ENCODE measurements at places on chromosomes 2 and 18. TPM values are rescaled to one million over a fixed set of nuclear protein-coding genes. Genes with fewer than 3 reads are reported as not detected.

NEURL3 gene
- total RNA-seq: 0.67 TPM

WDR33 gene
- 25.2 TPM for total RNA-seq

IL37 gene
- total RNA-seq: not detected

ABCG5 gene
- total RNA-seq: not detected

ARHGAP28 gene
- total RNA-seq: 0.02 TPM

KYNU gene
- total RNA-seq: 285 TPM

KCNG2 gene
- not detected for total RNA-seq

GALR1 gene
- total RNA-seq: not detected

KCNJ3 gene
- total RNA-seq: not detected

ANKRD53 gene
- not detected for total RNA-seq

AKAIN1 gene
- total RNA-seq: not detected

FBXO15 gene
- 0.75 TPM for total RNA-seq

ARHGEF4 gene
- total RNA-seq: 7.4 TPM

INO80C gene
- 25.0 TPM for total RNA-seq

CFAP65 gene
- total RNA-seq: 0.48 TPM

UGT1A10 gene
- total RNA-seq: not detected

FOXD4L1 gene
- total RNA-seq: 0.31 TPM

SRD5A2 gene
- 0.03 TPM for total RNA-seq

NEB gene
- total RNA-seq: 0.20 TPM

SMYD5 gene
- total RNA-seq: 53.8 TPM

DSG2 gene
- total RNA-seq: 57.5 TPM

KCNE4 gene
- total RNA-seq: 0.50 TPM

SLC9A4 gene
- total RNA-seq: not detected

RHOB gene
- total RNA-seq: 280 TPM

STARD6 gene
- not detected for total RNA-seq

DSC2 gene
- 1.2 TPM for total RNA-seq

TWIST2 gene
- total RNA-seq: 17.4 TPM

C2orf15 gene
- 1.0 TPM for total RNA-seq

CCDC102B gene
- total RNA-seq: 0.49 TPM

UPP2 gene
- not detected for total RNA-seq

AGAP1 gene
- 22.4 TPM for total RNA-seq

LYPD6 gene
- 0.09 TPM for total RNA-seq

DBI gene
- total RNA-seq: 537 TPM

ASB18 gene
- total RNA-seq: not detected

RPRD1A gene
- total RNA-seq: 22.2 TPM

RAD51AP2 gene
- not detected for total RNA-seq

TP53I3 gene
- total RNA-seq: 275 TPM

BOK gene
- total RNA-seq: 35.5 TPM

GKN1 gene
- total RNA-seq: 0.56 TPM

C18orf54 gene
- 3.2 TPM for total RNA-seq

MARCO gene
- total RNA-seq: 0.08 TPM

POLR1B gene
- total RNA-seq: 26.5 TPM

MEP1B gene
- total RNA-seq: not detected

ATG16L1 gene
- total RNA-seq: 39.9 TPM

NAT8 gene
- not detected for total RNA-seq

CARF gene
- 0.54 TPM for total RNA-seq

IL1F10 gene
- total RNA-seq: not detected

CHST10 gene
- total RNA-seq: 13.3 TPM

VIT gene
- total RNA-seq: not detected

RNF181 gene
- total RNA-seq: 191 TPM

VWC2L gene
- not detected for total RNA-seq

HOXD13 gene
- 0.27 TPM for total RNA-seq

UGT1A6 gene
- total RNA-seq: 1.2 TPM
